ENCODE measurements at places on chromosomes 2 and 18.

- no peak for DNase-seq
Measured at GRCh38 chr2:200616193-200616592, 30.4 kb downstream of the AOX1 start.

GRCh38 chr18:48887905-48888772 is 62.6 kb downstream of the SMAD7 start:
- no peak for DNase-seq

GRCh38 chr2:15783489-15783888 is 156.9 kb upstream of the MYCN start:
- DNase-seq: no peak

GRCh38 chr2:39730276-39730675 is 48.8 kb downstream of the THUMPD2 start:
- no peak for DNase-seq

GRCh38 chr2:96819128-96819875 is 3.2 kb downstream of the CNNM3 start:
- DNase-seq: no peak

All from HS-5 (cell line).